Stimulated activated CD8-positive, alpha-beta memory T cell treated with anti-CD3 and anti-CD28 coated beads, Interleukin-4, amount 100 ng/mL, for 1 hour (primary cell): ENCODE measurements at places on chromosomes 12 and 14.
A peak's percentile ranks its signal among the peaks of the same experiment; 100 is the strongest.

GRCh38 chr14:93137864-93138263, 22.1 kb upstream of the ITPK1 start:
- no peak for DNase-seq

DNA sequence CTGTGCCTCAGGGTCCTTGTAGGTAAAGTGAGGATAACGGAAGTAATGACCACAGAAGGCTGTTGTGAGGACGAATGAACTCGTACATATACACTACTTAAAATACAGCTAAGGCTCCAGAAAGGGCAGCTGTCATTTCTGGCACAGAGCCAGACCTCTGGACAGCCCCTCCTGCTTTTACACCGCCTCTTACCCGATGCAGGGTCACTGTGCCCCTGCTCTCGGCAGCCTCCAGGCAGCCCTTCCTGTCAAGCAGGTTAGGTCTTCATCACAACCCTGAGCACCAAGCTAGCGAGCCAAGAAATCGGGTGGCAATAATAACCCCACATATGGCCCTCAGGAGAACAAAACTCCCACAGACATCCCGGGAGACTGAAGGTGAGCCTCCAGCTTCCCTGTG, 8.5 kb downstream of the TMEM229B start:
- DNase-seq = no peak

DNA sequence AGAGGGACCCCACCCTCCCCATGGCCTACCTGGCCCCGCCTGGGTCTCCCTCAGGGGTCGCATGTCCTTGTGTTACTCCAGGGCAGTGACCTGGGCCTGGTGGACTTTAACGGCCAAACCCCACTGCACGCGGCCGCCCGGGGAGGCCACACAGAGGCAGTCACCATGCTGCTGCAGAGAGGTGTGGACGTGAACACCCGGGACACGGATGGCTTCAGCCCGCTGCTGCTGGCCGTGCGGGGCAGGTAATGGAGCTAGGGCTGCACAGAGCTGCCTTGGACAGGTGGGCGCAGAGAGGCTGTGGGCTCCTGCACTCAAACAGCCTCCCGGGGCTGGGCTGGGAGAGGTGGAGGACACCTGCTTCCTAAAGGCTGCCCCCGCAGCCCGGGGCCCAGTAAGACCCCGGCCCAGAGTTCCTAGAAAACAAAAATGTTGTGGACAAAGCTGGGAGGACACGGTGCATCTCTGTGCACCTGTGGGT, 21.6 kb downstream of the ASPG start:
- DNase-seq = no peak

DNA sequence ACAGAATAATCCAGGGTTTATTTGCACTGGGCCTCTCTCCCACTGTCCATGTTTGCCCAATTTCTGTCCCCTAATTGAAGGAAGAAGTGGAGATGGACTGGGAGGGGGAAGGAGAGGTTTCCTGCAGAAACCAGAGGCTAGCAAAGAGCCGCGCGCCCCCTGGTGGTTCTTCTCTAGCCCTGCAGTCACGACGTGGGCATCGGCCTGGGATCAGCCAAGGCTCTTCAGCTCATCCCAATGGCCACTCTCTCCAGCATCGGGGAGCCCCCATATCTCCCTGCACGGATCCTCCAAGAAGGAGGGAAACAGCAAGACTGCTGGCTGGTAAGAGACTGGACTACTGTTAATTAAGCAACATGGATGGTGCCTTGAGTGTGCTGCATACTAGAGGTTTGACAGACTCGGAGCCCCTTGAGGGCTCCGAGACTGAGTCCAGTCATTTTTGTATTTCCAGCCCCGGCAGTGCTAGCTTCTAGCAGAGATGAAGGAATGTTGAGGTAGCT, 18.7 kb downstream of the ZBTB39 start:
- DNase-seq = peak; percentile 53
